ENCODE measurements at places on chromosomes 6 and 20. TPM values are rescaled to one million over a fixed set of nuclear protein-coding genes. Genes with fewer than 3 reads are reported as not detected.

The RSPO4 gene
- total RNA-seq: 2.4 TPM

DNA sequence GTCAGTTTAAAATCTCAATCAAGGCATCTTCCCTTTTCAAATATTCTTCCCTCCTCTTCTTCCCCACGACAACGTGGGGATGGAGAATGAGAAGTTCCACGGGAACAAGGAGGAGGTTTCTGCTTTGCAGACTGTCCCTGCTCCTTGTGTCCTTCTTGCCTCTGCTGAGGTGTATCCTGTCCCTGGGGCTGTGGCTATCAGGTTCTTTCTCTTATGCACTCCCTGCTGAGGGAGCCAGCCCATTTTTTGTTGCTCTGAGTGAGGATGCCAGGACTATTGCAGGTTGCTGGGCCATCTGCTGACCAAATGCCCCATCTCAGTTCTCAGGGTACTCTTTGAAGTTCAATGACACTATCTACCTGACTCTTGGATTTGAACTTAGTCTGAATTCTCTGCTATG, 533.6 kb downstream of the RNF144B start:
- H3K36me3 ChIP-seq: no peaks in the 10 kb centered on the region
- DNase-seq: no peak
- no peak overlapping the region for H3K4me3 ChIP-seq

The ADAM33 gene
- total RNA-seq: 8.2 TPM

The RAB44 gene
- 0.07 TPM for total RNA-seq

The NT5E gene
- 11.6 TPM for total RNA-seq

- no peak for DNase-seq
- no peaks in the 10 kb centered on the region for H3K27me3 ChIP-seq
- H3K4me1 ChIP-seq: peaks cover 15% of the 10 kb centered on the region
Observed at GRCh38 chr6:43076464-43077332, 584 bp downstream of the PTK7 start.

The C20orf141 gene
- not detected for total RNA-seq

GRCh38 chr6:82363428-82364086, at the start of gene TPBG:
TSS of gene TPBG (plus strand) at chr6:82363817. CDS start at chr6:82364962, 1,145 bp downstream.
- H3K4me1 ChIP-seq: peaks cover 20% of the 10 kb centered on the region
- peak within 1 kb of the TSS; percentile 83 for H3K27ac ChIP-seq
- peak; percentile 79 for DNase-seq
- H3K4me3 ChIP-seq: peak within 1 kb of the TSS; percentile 93
- H3K36me3 ChIP-seq: peaks cover 11% of the 10 kb centered on the region
- peaks cover 27% of the 10 kb centered on the region for H3K27me3 ChIP-seq

- no peaks in the 10 kb centered on the region for H3K4me1 ChIP-seq
- no peaks in the 10 kb centered on the region for H3K27me3 ChIP-seq
- no peaks in the 10 kb centered on the region for H3K36me3 ChIP-seq
- DNase-seq: no peak
Observed at GRCh38 chr20:43530321-43531090, 23.0 kb downstream of the L3MBTL1 start.

DNA sequence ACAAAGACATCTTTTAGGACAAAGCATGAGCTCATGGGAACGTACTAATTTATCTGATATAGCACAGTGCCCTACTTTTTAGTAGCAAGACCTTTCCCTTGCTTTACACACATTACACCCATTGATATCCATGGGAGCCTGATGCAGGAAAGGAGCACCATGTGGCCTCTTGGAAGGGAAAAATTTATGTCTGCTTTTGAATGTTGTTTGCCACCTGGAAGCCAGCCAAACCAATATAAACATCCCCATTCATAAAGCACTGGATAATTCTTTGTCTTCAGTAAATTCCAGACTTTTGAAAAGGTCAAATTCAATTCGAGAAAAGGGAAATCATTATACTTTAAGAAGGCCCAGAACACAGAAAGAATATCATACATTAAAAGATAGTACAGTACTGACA, 152.3 kb upstream of the BEND6 start:
- DNase-seq: no peak
- no peak overlapping the region for H3K27ac ChIP-seq

DNA sequence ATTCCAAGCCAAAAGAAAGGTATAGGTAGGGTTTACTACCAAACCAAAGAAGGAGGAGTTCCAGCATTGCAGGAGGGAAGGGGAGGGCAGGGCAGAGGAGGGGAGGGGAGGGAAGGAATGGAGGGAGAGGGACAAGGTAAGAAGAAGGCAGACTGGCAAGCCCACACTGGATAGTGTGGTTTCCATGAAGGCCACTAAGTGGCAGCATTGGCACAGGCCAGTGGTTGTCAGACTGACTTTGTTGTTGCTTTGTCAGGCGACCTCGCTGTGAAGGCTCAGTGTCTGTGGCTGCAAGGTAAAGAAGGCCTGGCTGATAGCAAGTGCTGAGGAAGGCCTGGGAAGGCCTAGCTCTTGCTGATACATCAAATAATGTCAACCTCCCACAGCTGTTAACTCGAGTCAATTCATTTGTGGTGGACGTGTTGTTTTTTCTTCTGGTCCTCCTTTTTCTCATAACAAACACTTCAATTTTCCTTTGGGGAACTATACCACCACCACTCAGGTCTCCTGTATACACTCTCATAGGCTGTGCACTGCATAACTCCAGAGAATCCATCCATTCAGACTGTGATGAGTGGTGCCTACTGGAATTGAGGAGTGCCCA, 7.7 kb upstream of the ZNF334 start:
- peaks cover 36% of the 10 kb centered on the region for H3K27me3 ChIP-seq
- H3K27ac ChIP-seq: no peak overlapping the region
- H3K4me3 ChIP-seq: no peak overlapping the region
- H3K4me1 ChIP-seq: no peaks in the 10 kb centered on the region
- no peak for DNase-seq
- H3K36me3 ChIP-seq: no peaks in the 10 kb centered on the region

DNA sequence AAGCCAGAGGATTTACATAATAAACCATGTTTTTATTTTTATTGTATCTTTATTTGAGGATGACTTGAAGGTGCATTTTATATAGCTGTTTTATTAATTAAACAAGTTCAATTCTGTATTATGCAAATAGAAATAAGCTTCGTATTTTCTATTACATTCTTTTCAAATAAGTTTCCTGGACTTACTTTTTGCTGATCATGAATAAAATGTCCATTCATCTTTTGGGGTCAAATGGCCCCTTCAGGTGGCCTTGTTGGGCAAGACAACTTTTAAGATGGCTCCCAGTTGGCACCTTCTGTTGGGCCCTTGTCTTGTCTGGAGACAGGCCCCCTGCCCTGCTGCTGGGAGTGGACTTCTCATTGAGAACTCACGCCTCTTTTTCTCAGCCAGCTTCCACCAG, 654.6 kb upstream of the NOX3 start:
- peaks cover 2% of the 10 kb centered on the region for H3K27me3 ChIP-seq
- DNase-seq: no peak
- no peaks in the 10 kb centered on the region for H3K36me3 ChIP-seq
- no peaks in the 10 kb centered on the region for H3K4me1 ChIP-seq
- no peak overlapping the region for H3K4me3 ChIP-seq

The VSX1 gene
- total RNA-seq: not detected

The SAMD3 gene
- 3.3 TPM for total RNA-seq

The ADTRP gene
- total RNA-seq: 1.4 TPM

DNA sequence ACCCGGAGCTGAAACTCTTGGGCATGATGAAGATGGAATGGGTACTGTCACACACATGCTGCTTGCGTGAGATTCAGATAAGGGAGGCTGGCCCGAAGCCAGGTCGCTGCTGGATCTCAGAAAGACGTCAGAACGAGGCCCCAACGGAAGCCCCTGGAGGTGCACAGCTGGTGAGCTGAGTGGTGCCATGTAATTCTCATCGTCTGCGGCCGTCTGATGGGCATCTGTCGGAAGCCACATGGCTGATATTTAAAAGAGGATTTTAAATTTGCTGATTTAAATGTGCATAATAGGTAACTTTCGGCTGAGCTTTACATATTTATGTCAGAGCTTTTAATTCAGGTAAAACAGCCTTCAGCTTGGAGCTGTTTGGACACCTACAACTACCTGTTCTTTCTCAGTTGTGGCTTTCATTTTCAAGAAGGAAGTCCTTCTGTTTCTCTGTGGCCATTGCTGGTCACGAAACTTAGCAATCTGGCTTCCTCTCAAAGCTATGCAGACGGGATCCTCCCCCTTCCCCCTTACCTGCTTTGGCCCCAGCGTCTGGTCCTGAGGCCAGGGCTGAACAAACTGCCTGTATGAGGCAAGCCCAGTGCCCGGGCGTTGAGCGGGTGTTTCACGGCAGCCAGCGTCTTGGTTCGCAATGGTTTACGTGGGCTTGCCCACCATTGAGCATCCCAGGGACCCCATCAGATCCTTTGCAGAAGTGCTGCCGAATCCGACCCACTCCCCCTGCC, 9.2 kb downstream of the SLCO4A1 start:
- peak overlapping the region; percentile 36 for H3K4me3 ChIP-seq
- peaks cover 29% of the 10 kb centered on the region for H3K4me1 ChIP-seq
- H3K36me3 ChIP-seq: no peaks in the 10 kb centered on the region
- H3K27me3 ChIP-seq: peaks cover 5% of the 10 kb centered on the region

DNA sequence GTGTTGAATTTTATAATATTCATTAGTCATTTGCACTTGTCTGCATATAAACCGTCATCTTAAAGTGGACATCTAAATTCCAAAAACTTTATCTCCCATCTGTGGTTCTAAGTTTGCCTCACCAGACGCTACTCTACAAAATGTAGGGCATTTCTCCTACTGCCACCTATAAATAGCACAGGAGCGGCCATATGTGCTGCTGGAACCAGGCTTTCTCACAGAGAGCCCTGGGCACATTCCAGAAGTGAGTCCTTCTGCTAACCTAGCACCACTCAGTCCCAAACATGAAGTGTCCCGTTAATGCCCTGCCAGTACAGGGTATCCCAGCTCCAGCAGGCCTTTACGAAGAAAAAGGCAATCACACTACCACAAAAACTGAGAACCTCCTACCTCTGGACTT, 153.7 kb downstream of the TMEM242 start:
- H3K36me3 ChIP-seq: peaks cover 26% of the 10 kb centered on the region
- DNase-seq: no peak
- no peaks in the 10 kb centered on the region for H3K27me3 ChIP-seq

DNA sequence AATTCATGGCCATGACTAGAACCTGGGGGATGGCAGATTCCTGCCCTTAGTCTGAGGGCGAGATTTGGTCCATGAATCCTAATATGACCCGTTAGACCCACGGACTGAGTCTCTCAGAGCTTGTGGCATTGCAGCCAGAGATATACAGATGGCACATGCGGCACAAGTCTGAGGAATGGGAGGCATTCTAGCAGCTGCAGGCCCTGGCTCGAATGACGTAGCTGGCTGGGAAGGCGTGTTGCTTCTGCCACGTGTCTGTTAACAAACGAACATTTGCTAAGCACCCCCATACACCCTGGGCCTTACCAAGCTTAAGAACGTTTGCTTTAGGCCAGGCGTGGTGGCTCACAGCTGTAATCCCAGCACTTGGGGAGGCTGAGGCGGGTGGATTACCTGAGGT, 68.0 kb downstream of the CD164 start:
- H3K4me1 ChIP-seq: peaks cover 17% of the 10 kb centered on the region
- H3K36me3 ChIP-seq: no peaks in the 10 kb centered on the region
- no peak for DNase-seq
- H3K4me3 ChIP-seq: no peak overlapping the region
- H3K27ac ChIP-seq: no peak overlapping the region
- H3K27me3 ChIP-seq: no peaks in the 10 kb centered on the region

- peaks cover 24% of the 10 kb centered on the region for H3K4me1 ChIP-seq
- no peaks in the 10 kb centered on the region for H3K27me3 ChIP-seq
- peaks cover 5% of the 10 kb centered on the region for H3K36me3 ChIP-seq
Observed at GRCh38 chr6:148760568-148761526, 14.0 kb downstream of the UST start.

DNA sequence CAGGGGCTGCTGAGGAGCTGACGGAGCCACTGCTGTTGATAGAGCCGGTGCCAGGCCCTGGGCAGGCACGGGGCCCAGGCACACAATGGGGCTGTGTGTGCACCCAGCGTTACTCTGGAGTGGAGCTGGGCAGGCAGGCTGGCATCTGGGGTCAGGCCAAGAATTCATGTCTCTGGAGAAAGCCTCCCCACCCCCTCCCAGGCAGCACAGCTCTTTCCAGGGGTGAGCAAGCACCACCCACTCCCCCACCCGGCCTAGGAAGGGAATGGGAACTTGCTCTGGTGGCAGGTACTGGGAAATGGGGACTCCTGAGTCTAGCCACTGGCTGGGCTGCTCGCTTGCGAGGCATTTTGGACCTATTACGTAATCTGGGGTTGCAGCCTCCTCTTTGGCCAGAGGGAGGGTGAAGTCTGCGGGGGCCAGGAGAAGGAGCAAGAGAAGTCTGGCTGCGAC, 22.7 kb downstream of the TFEB start:
- peaks cover 3% of the 10 kb centered on the region for H3K36me3 ChIP-seq
- DNase-seq: no peak
- H3K4me3 ChIP-seq: no peak overlapping the region
- peaks cover 19% of the 10 kb centered on the region for H3K27me3 ChIP-seq

The CST5 gene
- total RNA-seq: 0.79 TPM

Measured in type B pancreatic cell (in vitro differentiated cells).